Immature natural killer cell (primary cell): ENCODE measurements at places on chromosomes 11 and 22. TPM values are rescaled to one million over a fixed set of nuclear protein-coding genes. Genes with fewer than 3 reads are reported as not detected.

DNA sequence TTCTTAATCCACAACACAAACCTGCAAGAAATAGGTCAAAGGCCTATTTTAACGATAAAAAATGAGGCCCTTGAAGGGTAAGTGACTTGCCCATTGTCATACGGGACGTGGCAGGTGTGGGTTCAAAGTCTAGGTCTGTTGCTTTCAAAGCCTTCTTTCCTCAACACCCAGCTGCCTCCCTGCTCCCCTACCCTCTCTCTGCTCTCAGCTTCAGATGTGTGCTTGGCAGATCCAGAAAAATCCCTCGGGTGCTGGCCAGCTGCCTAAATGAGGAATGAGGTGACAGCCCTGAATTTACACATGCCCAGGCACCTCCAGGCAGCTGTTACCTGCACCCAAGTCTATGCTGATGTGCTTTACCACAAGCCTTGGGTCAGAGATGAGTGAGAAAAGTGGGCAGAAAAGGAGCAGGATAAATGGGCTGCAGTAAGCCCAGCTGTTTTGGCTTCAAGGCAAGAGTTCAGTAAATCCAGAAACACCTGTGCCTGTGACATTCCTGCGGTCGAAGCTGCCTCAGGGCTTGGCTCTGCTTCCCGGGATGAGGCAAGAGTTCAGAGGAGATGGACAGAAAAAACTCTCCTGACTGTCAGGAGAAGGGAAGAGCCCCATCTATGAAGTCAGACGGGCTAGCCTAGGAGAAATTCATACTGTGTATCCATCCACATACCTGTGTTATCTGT is 49.9 kb upstream of the LDLRAD3 start:
- H3K36me3 ChIP-seq = no peaks in the 10 kb centered on the region
- no peak overlapping the region for H3K27ac ChIP-seq
- no peaks in the 10 kb centered on the region for H3K4me1 ChIP-seq
- no peak for DNase-seq
- peaks cover 2% of the 10 kb centered on the region for H3K27me3 ChIP-seq
- no peak overlapping the region for H3K4me3 ChIP-seq

DNA sequence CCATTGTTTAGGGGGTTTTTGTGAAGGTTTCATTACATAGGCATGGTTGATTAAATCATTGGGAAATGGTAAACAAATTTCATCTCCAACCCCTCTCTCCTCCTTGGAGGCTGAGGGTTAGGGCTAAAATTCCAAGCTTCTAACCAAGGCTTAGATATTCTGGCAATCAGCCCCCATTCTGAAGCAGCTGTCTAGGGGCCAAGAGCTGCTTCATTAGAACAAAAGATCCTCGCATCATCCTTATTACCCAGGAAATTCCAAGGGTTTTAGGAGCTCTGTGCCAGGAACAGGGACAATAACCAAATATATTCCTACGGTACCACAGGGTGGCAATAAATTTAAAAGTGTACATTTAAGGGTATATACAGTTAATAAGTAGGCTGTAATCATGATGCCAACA is 22.5 kb upstream of the EED start:
- peaks cover 15% of the 10 kb centered on the region for H3K27me3 ChIP-seq
- peaks cover 7% of the 10 kb centered on the region for H3K4me1 ChIP-seq
- no peak overlapping the region for H3K27ac ChIP-seq
- no peaks in the 10 kb centered on the region for H3K36me3 ChIP-seq
- DNase-seq = no peak

- H3K4me3 ChIP-seq = peak overlapping the region; percentile 53
- DNase-seq = no peak
- no peaks in the 10 kb centered on the region for H3K27me3 ChIP-seq
- no peak overlapping the region for H3K27ac ChIP-seq
- H3K36me3 ChIP-seq = no peaks in the 10 kb centered on the region
These were observed 46.5 kb downstream of the SLC22A12 start for GRCh38 chr11:64637334-64638017.

Gene UPK3A
- polyA plus RNA-seq = not detected

Gene NARS2
- 4.8 TPM for polyA plus RNA-seq

GRCh38 chr11:12243911-12244550 is 133.3 kb upstream of the PARVA start:
- no peak for DNase-seq
- H3K4me1 ChIP-seq = no peaks in the 10 kb centered on the region
- peaks cover 21% of the 10 kb centered on the region for H3K36me3 ChIP-seq
- H3K27me3 ChIP-seq = no peaks in the 10 kb centered on the region

DNA sequence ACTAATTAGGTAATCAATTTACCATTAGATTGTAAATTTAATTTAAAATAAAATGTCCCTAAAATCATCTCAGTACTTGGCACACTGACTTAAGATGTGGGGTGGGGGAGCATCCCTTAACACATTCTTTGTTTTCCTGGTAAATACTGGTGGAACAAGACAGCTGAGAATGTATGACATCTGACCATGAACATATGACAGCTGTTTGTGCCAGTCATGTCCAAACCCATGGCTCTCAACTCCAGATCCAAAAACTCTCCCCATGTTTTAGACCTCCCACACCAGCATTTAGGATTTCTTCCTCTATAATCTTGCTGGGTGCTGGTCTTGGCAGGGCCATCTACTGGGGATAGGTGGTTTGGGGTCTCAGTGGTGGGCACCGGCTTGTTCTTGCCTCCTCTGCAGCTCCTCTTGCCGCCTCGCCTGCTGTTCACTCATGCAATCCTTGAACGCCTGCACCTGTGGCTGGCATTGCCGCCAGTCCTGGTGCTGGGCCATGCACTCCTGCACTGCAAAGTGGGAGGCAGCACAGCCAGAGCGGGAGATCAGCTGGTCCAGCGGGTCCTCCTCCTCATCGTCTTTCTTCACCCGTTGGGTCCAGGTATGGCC is 3.8 kb downstream of the COA4 start:
- no peak overlapping the region for H3K27ac ChIP-seq
- H3K27me3 ChIP-seq = peaks cover 4% of the 10 kb centered on the region
- H3K4me3 ChIP-seq = no peak overlapping the region
- DNase-seq = no peak
- H3K36me3 ChIP-seq = peaks cover 10% of the 10 kb centered on the region
- peaks cover 34% of the 10 kb centered on the region for H3K4me1 ChIP-seq

DNA sequence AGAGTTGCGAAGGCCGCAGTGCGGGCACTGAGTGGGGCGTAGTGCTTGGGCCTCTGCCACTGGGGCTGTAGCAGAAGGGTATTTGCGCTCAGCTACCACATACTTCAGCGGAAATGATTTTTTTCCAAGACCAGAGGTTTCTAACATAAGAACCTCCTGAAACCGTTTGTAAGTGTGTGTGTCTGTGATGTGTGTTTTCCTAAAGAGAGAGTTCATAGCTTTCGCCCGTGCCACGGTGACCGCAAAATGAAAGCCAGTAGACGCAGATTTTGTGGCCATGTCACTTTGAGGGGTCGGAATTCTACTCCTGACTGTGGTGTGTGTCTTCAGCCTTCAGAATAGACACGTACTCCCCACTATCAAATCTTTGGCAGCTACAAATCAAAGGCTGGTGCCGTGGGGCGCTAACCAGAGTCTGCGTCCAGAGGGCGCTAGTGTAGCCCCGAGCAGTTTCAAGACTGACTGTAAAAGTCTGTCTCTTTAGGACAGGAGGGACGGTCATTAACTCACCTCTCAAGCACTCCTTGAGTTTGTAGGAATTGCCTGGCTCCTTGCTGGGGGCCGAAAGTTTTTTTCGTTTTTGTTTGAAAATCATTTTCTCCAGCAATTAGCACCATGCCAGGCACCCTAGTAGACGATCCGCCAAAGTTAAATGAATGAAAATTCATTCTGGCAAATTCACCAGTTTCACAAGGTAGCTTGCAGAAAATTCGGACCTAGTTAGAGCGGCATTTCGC is 2.5 kb upstream of the CALCA start:
- H3K27ac ChIP-seq = no peak overlapping the region
- peaks cover 29% of the 10 kb centered on the region for H3K27me3 ChIP-seq
- peak; percentile 21 for DNase-seq

Gene SLC22A8
- not detected for polyA plus RNA-seq

DNA sequence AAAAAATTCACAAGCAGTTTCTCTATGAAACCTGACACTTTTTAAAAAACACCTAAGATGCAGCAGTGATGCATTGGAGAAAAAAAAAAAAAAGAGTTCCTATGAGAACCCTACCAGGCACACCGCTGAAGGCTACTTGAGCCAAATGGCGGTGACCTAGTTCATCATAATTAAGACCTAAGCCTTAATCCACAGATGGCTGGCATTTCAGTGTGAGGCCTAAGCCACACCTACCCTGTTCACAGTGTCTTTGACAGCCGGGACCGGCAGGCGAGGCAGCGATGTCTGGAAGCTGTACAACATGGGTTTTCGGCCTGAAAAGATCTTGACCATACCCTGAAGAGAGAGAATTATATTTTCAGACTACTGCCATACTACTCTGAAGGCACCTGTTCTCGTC is 38.0 kb downstream of the CPT1A start:
- no peaks in the 10 kb centered on the region for H3K27me3 ChIP-seq
- no peak for DNase-seq
- no peaks in the 10 kb centered on the region for H3K4me1 ChIP-seq
- no peak overlapping the region for H3K27ac ChIP-seq
- peaks cover 8% of the 10 kb centered on the region for H3K36me3 ChIP-seq
- H3K4me3 ChIP-seq = no peak overlapping the region

GRCh38 chr22:39820256-39820655 is 73.3 kb downstream of the ENTHD1 start:
- H3K27me3 ChIP-seq = no peaks in the 10 kb centered on the region
- no peaks in the 10 kb centered on the region for H3K36me3 ChIP-seq
- no peak overlapping the region for H3K27ac ChIP-seq
- no peak overlapping the region for H3K4me3 ChIP-seq
- DNase-seq = no peak
- H3K4me1 ChIP-seq = no peaks in the 10 kb centered on the region

DNA sequence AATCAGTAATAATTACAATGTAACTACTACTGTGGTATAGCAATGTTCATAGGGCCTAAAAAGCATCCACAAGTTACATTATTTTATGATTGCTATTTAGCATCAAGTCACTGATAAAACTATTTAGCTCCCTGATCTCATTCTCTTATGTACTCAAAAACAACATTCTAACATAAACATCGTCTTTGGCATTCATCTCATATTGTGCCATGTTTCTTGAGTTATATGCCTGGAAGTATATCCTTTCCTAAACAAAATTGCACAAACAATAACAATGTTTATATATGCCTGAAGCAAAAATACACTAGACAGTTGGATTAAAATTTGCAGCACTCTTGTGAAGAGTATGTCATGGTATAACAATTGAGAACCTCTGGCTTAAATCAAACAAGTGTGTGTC is 34.1 kb downstream of the HORMAD2 start:
- no peaks in the 10 kb centered on the region for H3K4me1 ChIP-seq
- no peak overlapping the region for H3K4me3 ChIP-seq
- no peaks in the 10 kb centered on the region for H3K27me3 ChIP-seq
- no peak for DNase-seq
- H3K27ac ChIP-seq = no peak overlapping the region

Gene DDTL
- 0.72 TPM for polyA plus RNA-seq

Gene SMTNL1
- not detected for polyA plus RNA-seq

DNA sequence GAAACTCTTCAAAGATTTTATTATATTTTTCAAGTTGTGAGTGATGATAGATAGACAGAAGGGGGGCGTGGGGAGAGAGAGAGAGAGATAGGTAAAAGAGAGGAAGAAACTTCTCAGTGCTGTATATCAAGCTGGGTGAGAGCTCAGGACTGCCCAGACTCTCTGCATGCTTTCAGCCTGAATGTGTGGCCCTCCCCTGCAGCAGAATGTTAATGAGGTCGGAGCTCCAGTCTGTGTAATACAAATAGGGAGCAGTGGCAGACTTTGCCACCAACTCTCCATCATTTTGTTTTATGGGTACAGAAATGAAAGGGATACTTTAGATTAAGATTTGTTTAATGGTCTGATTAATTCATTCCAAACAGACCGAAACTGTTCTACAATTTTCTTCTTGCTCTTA is 752.8 kb downstream of the OPCML start:
- no peaks in the 10 kb centered on the region for H3K36me3 ChIP-seq
- no peak for DNase-seq
- H3K27me3 ChIP-seq = no peaks in the 10 kb centered on the region
- H3K27ac ChIP-seq = no peak overlapping the region
- no peaks in the 10 kb centered on the region for H3K4me1 ChIP-seq
- no peak overlapping the region for H3K4me3 ChIP-seq

GRCh38 chr11:61004761-61005181 is 33.3 kb downstream of the CD6 start:
- H3K4me3 ChIP-seq = peak overlapping the region; percentile 9
- peak overlapping the region; percentile 71 for H3K27ac ChIP-seq
- peaks cover 9% of the 10 kb centered on the region for H3K36me3 ChIP-seq
- H3K27me3 ChIP-seq = no peaks in the 10 kb centered on the region

Gene MPZL3
- 4.8 TPM for polyA plus RNA-seq

DNA sequence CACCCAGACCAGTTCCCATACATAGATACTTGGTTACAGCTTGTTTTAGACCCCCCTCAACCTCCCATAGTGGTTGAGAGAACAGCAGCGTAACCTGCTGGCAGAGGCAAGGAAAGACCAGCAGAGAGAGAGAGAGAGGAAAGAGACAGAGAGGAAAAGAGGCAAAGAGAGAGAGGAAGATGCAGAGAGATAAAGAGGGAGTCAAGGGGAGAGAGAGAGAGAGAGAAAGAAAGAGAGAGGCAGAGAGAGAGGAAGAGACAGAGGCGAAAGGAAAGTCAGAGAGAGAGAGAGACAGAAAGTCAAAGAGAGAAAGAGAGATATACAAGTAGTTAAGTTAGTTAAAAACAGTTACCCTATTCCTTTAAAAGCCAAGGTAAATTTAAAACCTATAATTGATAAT is 52.5 kb downstream of the NEU3 start:
- no peak for DNase-seq
- H3K4me1 ChIP-seq = no peaks in the 10 kb centered on the region
- H3K36me3 ChIP-seq = no peaks in the 10 kb centered on the region

DNA sequence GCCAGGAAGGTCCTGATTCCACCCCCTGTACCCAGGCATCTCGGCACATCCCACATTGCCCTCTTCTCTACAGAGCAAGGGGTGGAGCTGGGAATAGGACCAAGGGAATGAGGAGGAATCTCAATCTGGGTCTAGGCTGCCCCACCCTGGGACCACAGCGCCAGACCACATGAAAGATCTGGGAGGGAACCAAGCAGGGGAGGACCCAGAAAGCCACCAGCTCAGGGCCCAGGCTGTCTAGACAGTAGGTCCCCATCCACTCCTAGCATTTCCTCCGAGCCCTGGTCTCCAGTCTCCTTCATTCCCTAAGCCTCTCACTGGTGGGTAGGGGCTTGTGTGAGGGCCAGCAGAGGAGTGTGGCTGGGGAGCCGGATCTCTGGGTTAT is 11.6 kb downstream of the PHLDB1 start:
- H3K27ac ChIP-seq = no peak overlapping the region
- no peak overlapping the region for H3K4me3 ChIP-seq
- peaks cover 13% of the 10 kb centered on the region for H3K4me1 ChIP-seq
- no peaks in the 10 kb centered on the region for H3K36me3 ChIP-seq
